CD4-positive, alpha-beta T cell treated with Interleukin-15 for 1 hour (primary cell): ENCODE measurements at places on chromosomes 7 and 10.

DNA sequence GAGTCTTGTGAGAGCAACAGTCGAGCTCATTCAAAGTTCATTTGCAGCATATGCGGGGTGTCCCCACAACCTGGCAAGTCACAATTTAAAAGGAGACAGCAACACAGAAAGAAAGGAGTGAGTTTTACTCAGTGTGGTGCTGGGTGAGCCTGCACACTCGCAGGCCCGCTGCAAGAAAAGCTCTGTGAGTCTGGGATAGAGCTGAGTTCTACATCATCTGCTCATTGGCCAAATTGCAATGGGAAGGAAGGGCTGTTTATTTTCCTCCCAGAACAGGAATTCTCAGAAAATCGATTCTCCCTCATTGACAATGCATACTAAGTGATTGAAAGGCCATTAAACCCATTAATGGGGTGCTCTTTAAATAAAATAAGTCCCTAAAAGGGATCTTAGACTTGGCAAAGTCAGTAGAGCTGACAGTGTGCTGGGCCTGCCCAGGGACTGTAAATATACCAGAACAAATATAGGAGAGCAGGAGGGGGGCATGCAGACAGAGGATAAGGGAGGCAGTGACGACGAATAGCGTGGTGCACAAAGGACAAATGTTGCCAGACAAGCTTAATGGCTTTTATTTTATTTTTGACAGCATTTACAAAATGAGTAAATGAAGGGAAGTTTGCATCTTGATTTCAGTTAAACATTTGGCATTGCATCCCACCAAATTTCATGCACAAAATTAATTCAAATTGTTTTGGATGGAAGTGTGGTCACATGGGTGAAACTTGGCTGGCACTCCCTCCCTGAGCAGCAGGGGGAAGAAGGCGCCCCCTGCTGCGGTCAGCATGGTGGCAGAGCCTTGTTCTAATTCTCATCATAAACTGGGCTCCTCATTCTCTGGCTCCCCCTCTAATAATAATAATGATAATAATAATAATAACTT is 215.7 kb downstream of the SNX10 start:
- DNase-seq = no peak

GRCh38 chr7:55912748-55913158 is 25.5 kb downstream of the ZNF713 start:
- no peak for DNase-seq

- DNase-seq = no peak
Measured at GRCh38 chr7:137110091-137110509, 233.4 kb downstream of the PTN start.

- no peak for DNase-seq
Measured at GRCh38 chr7:33157311-33157710, 27.9 kb downstream of the BBS9 start.

- no peak for DNase-seq
Measured at GRCh38 chr10:97362310-97363033, 27.9 kb upstream of the FRAT2 start.

GRCh38 chr7:82745117-82745516 is 301.5 kb upstream of the CACNA2D1 start:
- DNase-seq = no peak

DNA sequence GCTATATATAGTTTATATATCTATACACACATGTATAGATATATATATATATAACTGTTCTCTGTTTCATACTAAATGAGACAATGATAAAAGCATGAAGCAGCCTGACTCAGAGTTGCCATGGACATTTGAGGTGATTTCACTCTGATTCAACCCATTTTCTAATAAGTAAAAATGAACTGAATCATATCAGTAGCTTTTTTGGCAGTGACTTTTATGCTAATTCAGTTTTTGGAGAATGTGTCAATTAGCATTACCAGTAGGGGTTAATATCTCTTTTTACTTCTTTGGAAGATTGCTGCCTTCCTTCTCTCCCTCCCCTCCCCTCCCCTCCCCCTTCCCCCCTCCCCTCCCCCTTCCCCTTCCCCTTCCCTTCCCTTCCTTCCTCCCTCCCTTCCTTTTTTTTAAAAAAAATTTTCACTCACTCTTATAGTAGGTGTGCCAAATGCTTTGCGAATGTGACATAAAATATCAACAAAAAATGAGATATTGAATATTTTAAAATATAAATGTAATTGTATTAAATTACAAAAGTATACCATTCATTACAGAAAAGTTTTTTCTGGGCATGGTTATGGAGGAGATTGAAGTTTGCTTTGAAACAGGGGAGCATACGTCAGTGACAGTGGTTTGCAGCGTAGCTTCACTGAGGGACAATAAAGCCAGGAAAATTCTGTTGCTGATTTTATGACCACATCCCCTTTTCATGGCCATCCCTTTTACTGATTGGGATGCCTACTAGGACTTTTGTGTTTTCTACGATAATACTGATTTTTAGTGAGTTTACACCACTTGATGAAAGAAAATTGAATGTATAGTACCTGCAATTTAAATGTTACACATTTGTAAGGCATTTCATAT is 64.0 kb upstream of the KLF6 start:
- DNase-seq = no peak

GRCh38 chr10:34768261-34768971 is 46.7 kb downstream of the PARD3 start:
- no peak for DNase-seq

DNA sequence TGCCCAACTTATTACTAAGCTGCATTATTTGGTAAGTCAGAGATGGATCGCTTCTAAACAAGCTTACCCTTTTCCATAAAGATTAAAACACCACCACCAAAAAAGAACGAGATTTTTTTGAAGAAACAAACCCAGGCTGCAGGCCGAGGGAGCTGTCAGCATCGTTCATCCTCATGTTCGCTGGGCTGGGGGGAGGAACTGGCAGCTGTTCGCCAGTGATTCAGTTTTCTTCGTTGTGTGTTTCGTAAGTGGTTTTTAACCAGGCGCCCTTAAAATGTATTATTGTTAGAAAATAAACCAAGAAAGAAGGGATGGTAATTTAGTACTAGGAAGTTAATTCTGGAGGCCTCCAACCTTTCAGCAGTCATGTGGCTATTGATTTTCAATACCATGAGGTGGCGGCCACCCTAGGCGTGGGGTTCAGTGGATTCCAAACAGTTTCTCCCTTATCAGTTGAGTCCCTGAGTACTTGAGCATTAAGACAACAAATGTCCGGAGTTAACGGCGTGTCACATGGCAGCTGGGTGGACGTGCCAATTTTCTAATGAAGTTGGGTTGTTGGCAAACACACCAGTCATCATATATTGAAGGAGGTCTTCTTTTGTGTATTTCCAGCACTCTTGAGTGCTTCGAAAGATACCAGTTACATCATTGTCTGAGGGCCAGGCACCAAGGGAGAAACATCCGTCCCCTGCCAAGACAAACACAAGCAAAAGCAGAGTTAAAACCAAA is 173.2 kb downstream of the EBF3 start:
- DNase-seq = no peak

- no peak for DNase-seq
Measured at GRCh38 chr10:84493361-84493760, 165.0 kb downstream of the CCSER2 start.

- no peak for DNase-seq
Measured at GRCh38 chr7:111517549-111517951, 44.7 kb downstream of the IMMP2L start.

DNA sequence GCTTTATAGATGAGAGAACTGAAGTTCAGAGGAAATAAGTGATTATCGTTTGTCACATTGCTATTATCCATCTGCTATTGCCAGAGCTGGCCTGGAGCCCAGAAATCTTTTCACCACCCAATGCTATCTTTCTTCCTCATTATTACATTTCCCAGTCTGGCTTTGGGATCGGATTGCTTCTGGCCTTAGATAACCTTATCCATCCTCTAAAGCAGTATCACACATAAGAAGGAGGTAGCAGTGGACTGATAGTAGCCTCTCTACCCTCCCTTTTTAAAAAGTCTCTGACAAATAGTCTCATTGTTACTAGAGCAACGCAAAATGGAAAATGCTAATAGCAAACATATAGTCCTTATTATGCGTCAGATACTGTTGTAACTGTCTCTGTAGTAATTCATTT is 1.3 kb upstream of the CLDN12 start:
- DNase-seq = no peak
